ENCODE measurements at places on chromosomes 13 and 19.

DNA sequence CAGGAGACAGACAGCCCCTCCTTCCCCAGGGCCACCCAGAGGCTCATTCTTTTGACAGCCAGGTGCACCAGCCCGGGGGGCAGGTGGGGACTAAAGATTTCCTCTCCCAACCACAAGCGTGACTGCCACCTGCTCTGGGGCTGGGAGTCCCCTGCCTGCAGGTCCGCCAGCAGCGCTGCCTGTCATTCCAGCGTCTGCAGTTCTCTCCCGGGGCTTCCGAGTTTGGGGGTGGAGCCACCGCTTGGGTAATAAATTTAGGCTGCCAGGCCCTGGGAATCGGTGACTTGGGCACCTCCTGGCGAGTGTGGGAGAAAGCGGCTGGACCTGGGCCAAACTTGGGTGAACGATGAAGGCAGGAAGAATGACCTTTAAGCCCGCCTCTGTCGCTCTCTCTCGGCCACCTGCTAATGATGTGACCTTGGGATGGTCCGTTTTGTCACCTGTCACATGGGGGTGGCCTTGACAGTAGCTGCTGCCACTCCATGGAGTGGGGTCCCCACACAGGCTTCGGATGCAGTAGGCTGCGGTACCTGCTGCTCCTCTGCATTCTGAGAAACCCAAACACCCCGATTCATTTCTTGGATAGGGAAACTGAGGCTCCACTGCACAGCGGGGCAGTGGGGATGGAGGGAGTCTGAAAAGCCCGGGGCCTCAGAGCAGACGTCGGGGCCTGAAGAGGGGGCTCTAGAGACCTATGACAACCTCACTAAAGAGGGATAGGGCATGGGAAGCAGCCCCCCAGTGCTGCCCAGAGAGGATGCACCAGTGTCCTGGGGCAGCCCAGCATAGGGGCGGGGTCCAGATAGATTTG lies 12.8 kb downstream of the FUT6 start:
- DNase-seq = peak; percentile 90

DNA sequence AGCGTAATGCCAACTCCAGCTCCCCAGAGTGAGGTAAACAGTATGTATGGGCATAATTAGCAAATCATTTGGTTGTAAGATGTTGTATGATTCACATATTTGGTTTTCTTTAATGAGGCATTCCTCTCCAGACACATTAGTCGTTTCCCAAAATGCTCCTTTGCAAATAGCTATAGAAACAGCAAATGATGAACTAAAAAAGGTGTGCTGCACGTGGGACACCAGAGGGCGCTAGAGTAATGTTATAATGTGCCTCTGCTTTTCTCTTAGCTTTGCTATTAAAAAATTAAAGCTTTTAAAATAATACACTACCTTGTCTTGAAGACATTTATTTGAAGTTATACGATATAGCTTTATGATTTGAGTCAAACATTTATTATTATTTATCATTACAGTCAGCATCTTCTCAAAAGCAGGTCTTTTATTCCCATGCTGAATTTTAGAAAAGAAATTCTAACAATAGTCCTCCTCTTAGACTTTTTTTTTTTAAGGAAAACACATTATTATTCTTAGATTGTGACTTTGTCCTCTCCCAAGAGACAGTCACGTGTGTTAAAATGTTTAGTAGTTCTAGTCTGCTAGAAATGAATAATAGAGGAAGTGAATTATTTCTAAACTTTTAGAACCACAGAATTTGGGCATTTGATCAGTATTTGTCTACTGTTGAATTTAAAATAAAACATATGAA lies 121.6 kb upstream of the FRY start:
- peak; percentile 62 for DNase-seq

DNA sequence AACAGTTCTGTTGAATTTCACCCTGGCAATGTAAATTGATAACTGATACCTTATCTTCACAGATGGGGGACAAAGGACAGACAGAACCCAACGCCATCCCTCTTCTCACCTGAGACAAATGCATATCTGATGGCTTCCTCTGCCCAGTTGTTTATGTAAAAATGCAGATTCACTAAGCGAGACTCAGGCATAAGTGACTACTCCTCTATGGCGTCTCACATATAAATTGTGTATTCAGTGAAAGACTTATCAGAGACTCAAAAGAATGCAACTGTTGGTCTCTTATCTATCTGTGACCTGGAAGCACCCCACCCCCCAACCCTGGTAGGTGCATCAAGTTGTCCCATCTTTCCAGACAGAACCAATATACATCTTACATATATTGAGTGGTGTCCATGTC lies 13.3 kb upstream of the CALM3 start:
- no peak for DNase-seq

DNA sequence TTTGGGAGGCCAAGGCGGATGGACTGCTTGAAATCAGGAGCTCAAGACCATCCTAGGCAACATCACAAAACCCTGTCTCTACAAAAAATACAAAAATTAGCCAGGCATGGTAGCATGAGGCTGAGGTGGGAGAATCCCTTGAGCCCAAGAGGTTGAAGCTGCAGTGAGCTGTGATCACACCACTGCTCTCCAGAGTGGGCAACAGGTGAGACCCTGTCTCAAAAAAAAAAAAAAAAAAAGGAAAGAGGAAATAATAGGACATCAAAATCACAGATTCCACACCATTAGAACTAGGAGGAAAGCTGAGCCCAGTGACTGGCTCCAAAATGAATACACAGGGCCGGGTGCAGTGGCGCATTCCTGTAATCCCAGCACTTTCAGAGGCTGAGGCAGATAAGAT lies 3.2 kb upstream of the ZNF8 start:
- no peak for DNase-seq

DNA sequence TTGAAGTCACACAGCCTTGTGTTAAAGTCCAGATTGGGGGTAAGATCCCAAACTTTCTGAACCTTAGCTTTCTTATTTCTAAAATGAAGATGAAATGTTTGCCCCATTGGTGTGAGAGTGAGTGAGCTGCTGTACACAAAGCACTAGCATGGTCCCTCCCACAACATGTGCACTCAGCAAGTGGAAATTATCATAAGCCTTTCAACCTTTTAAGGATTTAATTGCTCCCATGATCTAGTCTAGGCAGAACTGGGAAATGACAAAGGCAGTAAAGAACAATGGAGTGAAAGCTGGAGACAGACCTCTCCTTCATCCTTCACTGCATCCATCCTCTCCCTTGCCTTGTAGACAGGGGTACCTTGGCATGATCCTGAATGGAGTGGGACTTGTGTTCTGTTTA lies 76.0 kb upstream of the GPR12 start:
- no peak for DNase-seq

- DNase-seq = no peak
These were observed 833.4 kb upstream of the ATXN8OS start for GRCh38 chr13:69274231-69274630.

DNA sequence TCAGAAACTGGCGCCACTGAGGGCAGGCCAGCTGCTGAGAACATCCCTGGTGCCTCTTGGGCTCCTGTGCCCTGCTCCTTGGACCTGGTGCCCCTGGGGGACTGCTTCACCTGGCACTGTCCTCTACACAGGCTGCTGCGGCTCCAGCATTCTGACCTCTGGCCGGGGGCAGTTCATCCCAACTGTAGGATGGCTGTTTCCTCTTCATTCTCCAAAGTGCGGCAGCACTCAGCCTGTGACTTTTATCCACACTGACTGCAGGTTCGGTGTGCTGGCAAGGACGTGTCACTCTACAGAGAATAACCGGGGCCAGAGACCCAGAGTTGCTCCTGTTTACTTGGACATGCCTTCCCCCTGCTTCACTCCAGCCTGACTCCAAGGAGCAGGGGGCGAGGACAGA lies 7.6 kb upstream of the ANKRD10 start:
- no peak for DNase-seq

GRCh38 chr19:5949792-5950305 lies 28.1 kb downstream of the RANBP3 start:
- no peak for DNase-seq

DNA sequence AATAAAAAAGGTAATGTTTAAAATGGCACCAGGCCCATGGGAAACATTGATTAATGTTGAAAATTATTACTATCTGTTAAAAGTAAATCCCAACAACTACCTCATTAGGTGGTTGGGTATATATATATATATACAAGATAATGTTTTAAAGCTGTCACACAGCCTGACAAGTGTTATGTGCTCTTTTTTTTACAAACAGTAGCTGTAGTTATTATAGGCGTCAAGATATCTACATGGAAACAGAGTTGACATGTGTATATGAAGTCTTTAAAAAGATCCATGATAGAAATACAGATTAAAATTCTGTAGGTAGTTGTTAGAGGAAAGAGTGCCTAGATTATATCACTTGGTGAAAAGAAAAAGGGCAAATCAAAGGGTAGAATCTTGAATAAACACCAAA lies 279.9 kb downstream of the SLITRK6 start:
- DNase-seq = no peak

DNA sequence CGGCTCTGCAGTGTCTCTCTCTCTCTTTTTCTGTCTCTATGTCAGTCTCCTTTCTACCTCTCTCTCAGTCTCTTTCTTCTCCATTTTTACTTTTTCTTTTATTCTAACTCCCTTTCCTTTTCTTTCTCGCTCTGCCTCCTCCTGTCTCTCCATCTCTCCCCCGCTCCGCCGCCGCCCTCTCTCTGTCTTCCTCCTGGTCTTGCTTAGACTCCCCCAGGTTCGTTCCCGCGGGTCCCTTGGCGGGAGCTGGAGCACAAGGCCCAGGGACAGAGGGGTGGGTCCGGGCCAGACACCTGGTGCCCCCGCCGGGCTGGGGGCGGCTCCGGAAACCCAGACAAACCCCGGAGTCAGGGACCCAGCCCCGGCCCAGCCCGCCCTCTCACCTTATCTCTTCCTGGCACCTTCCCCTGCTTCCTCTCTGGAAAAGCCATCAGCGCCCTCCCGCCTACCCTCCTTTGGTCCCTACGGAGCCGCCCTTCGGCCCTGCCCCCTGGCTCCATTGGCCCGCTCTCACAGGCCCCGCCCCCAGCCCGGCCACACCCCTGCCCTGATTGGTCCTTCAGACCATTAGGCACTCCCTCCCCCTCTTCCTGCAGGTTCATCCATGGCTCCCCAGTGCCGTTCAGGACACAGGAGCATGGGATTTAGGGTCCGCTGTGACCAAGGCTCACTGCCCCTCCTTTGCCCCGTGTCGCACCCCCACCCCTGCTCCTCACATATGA lies 15.4 kb upstream of the NOP53 start:
- DNase-seq = peak; percentile 75

GRCh38 chr19:17232258-17232657 lies 6.2 kb downstream of the OCEL1 start:
- no peak for DNase-seq

DNA sequence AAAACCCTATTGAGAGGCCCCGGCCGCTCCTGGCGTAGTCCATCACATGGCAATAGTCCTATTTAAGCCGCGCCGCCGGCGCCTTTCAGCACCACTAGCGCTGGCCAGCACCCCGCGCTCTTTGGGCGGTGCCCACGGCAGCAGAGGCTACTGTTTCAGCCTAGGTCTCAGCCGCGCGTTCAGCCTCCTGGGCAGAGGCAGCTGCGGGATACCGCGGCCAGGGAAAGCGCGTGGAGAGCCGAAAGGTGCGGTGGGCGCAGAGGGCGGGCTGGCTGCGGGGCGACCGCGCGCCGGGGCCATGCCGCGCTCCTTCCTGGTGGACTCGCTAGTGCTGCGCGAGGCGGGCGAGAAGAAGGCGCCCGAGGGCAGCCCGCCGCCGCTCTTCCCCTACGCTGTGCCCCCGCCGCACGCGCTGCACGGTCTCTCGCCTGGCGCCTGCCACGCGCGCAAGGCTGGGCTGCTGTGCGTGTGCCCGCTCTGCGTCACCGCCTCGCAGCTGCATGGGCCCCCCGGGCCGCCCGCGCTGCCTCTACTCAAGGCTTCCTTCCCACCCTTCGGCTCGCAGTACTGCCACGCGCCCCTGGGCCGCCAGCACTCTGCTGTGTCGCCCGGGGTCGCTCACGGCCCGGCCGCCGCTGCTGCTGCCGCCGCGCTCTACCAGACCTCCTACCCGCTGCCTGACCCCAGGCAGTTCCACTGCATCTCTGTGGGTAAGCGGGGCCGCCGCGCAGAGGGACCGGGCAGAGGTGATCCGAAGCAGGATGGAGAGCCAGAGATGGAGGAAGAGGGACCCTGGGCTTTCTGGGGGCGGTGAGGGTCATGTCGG lies at the start of gene GSX1:
Gene GSX1, plus strand, starts transcription at position 91 of the 826 bp plus-strand sequence. Its CDS starts 208 bp downstream, at position 299.
- peak; percentile 44 for DNase-seq

GRCh38 chr13:72166102-72166650 lies 299.2 kb upstream of the DACH1 start:
- no peak for DNase-seq

DNA sequence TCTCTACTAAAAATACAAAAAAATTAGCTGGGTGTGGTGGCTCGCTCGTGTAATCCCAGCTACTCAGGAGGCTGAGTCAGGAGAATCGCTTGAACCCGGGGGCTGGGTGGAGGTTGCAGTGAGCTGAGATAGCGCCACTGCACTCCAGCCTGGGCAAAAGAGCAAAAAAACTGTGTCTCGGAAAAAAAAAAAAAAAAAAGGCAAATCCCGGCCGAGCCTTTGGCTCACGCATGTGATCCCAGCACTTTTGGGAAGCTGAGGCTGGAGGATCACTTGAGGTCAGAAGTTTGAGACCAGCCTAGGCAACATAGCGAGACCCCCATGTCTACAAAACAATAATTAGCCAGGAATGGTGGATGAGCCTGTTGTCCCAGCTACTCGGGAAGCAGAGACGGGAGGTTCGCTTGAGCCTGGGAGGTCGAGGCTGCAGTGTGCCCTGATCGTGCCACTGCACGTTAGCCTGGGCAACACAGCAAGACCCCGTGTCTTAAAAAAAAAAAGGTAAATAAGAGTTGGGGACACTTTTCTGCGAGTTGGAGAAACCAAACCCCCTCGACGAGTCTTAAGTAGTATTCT lies 574 bp upstream of the GPX4 start:
- DNase-seq = no peak

- DNase-seq = no peak
These were observed 575.8 kb downstream of the DACH1 start for GRCh38 chr13:71290963-71291841.

- no peak for DNase-seq
These were observed 2.3 kb downstream of the ZNF714 start for GRCh38 chr19:21084343-21084742.

DNA sequence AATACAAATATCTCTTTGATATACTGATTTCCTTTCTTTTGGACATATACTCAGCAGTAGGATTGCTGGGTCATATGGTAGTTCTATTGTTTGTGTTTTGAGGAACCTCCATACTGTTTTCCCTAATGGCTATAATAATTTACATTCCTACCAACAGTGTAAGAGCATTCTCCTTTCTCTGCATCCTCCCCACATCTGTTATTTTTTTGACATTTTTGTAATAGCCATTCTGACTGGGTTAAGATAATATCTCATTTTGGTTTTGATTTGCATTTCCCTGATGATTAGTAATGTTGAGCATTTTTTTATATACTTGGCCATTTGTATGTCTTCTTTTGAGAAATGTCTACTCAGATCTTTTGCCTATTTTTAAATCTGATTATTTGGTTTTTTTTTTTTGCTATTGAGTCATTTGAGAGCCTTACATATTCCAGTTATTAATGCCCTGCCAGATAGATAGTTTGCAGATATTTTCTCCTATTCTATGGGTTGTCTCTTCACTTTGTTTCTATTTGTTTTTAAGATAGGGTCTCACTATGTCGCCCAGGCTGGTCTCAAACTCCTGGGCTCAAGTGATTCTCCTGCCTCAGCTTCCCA lies 95.7 kb downstream of the FNDC3A start:
- DNase-seq = no peak
